CD4-positive, alpha-beta memory T cell (primary cell): ENCODE measurements at places on chromosomes 2 and 18. TPM values are rescaled to one million over a fixed set of nuclear protein-coding genes. Genes with fewer than 3 reads are reported as not detected.

SCTR gene
- total RNA-seq = not detected

AGXT gene
- total RNA-seq = not detected

FAM110C gene
- 2.1 TPM for total RNA-seq

DPP10 gene
- not detected for total RNA-seq

DLGAP1 gene
- 0.17 TPM for total RNA-seq

HJURP gene
- 0.44 TPM for total RNA-seq

AKAIN1 gene
- total RNA-seq = not detected

IL1RN gene
- total RNA-seq = 2.4 TPM

NCL gene
- 390 TPM for total RNA-seq

MAP3K19 gene
- total RNA-seq = not detected

PROKR1 gene
- not detected for total RNA-seq

ZAP70 gene
- total RNA-seq = 404 TPM

DNA sequence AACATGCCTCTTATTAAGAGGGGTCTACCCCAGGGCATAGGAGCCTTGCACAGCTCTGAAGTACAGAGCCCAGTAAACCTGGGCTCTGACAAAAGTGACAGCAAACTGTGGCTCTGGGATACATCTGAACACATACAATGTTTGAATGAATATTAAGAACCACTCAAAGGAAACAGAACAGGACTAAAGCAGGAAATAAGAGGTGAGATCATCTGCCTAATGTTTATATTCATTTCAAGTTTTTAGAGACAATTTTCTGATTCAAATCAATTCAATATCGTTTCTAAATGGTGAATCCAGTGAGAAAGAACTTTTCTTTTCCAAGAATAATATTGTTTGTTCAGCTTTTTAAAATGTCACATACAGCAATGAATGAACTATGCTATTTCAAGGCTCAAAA lies 136.7 kb upstream of the CAVIN2 start:
- H3K27ac ChIP-seq = no peak overlapping the region
- H3K4me3 ChIP-seq = no peak overlapping the region
- no peaks in the 10 kb centered on the region for H3K36me3 ChIP-seq
- no peaks in the 10 kb centered on the region for H3K4me1 ChIP-seq

DNA sequence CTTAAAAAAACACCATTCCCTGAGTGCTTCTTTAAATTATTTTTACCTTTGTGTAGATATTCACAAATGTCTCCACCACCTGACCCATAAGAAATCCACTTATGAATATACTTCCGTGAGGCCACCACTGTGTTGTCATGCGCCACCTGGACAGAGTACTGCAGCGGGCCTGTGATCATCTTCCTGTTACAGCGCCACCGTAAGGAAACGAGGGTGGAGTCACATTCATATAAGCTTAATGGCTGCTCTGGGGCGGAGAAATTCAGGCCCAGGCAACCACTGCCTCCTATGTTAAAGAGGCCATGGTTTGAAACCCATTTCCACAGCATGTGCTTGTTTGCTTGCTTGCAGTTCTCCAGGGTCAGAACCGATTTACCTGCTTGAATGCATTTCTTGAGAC lies 17.7 kb downstream of the PLA2R1 start:
- no peak for DNase-seq
- no peaks in the 10 kb centered on the region for H3K36me3 ChIP-seq
- no peaks in the 10 kb centered on the region for H3K4me1 ChIP-seq
- no peak overlapping the region for H3K4me3 ChIP-seq

- H3K27me3 ChIP-seq = no peaks in the 10 kb centered on the region
- no peak overlapping the region for H3K4me3 ChIP-seq
- peaks cover 14% of the 10 kb centered on the region for H3K36me3 ChIP-seq
These were observed 50.6 kb downstream of the TTC21B start for GRCh38 chr2:165902934-165903333.

GRCh38 chr18:12336171-12336613 lies 28.2 kb downstream of the TUBB6 start:
- H3K4me1 ChIP-seq = no peaks in the 10 kb centered on the region
- peaks cover 22% of the 10 kb centered on the region for H3K36me3 ChIP-seq
- no peak overlapping the region for H3K4me3 ChIP-seq
- H3K27ac ChIP-seq = no peak overlapping the region
- no peaks in the 10 kb centered on the region for H3K27me3 ChIP-seq
- no peak for DNase-seq

DNA sequence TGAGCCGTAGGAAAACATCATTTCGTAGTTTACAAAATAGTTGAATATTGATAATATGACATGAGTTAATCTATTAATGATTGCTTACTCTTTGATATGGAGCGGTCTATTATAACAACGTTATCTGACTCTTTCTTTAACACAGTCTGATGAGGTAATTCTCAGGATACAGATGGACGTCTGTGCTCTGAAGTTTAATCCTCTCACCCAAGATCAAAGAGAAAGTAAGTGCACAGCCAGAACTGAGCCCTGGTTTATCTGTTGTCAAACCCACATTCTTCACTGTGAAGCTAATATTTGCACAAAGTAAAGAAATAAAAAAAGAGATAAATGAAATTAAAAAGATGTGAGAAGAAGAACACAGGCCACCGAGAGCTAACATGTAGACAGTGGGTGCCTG lies 190.9 kb upstream of the COPS8 start:
- H3K4me3 ChIP-seq = no peak overlapping the region
- no peaks in the 10 kb centered on the region for H3K4me1 ChIP-seq
- no peak for DNase-seq
- H3K27me3 ChIP-seq = no peaks in the 10 kb centered on the region
- H3K27ac ChIP-seq = no peak overlapping the region

DNA sequence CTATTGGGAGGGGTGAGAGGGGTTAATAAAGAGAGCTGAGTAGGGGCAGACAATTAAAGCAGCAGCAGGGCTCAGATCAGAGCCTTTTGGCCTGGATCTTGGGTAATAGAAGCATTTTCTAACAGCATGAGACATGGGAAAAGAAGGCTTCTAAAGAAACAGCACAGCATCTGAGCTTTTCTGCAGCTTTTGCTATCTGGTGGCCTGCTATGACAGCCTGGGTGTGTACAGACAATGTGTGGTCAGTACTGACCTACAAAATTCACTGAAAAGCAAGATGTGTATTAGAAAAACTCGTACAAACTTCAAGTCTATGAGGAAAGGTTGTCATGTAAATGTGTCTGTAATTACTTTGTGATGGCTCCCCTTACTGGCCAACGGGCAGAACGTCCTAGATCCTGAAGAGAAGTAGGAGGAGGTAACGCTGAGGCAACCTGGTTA lies 95.6 kb downstream of the GALNT3 start:
- no peak for DNase-seq
- no peaks in the 10 kb centered on the region for H3K4me1 ChIP-seq

- no peaks in the 10 kb centered on the region for H3K36me3 ChIP-seq
- no peak overlapping the region for H3K4me3 ChIP-seq
- no peaks in the 10 kb centered on the region for H3K27me3 ChIP-seq
These were observed 608.0 kb downstream of the SUCLG1 start for GRCh38 chr2:83851066-83851465.

GRCh38 chr2:159349674-159350299 lies 63.3 kb upstream of the WDSUB1 start:
- no peak for DNase-seq
- H3K4me1 ChIP-seq = no peaks in the 10 kb centered on the region
- H3K27me3 ChIP-seq = no peaks in the 10 kb centered on the region
- H3K36me3 ChIP-seq = no peaks in the 10 kb centered on the region
- no peak overlapping the region for H3K27ac ChIP-seq
- no peak overlapping the region for H3K4me3 ChIP-seq

DNA sequence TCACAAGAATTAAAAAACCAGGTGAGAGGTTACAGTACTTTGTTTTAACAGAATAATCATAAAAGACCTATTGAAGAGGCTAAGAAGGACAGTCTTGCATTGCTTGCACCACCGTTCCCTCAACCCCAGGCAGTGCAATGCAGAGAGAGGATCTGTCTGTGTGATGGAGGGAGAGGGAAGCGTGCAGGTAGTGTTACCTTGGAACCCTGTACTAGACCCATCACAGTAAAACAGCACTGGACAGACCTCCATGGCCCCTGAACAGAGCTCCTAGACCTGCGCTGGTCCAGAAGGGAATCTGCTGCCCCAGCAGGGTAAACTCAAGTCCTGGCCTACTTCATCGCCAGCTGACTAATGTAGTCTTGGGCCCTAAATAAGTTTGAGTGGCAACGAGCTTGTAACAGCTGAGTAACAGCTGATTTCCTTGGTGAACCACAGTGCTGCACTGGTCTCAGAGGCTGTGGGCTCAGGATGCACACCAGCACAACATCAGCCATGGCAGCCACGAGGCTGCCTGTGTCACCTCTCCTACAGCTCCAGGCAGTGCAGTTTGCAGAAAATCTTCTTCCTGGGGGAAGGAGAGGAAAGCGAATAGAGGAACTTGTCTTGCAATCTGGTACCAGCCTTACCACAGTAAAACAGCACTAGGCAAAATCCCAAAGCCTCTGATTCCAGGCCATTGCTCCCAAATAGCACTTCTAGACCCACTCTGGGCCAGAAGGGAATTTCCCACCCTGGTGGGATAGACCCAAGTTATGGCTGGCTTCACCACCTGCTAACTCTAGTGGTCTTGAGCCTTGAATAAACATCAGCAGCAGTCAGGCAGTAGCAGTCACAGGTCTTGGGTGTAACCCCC lies 417.2 kb downstream of the CDH7 start:
- H3K4me1 ChIP-seq = no peaks in the 10 kb centered on the region
- no peak for DNase-seq
- H3K4me3 ChIP-seq = no peak overlapping the region
- no peaks in the 10 kb centered on the region for H3K36me3 ChIP-seq
- no peaks in the 10 kb centered on the region for H3K27me3 ChIP-seq

GRCh38 chr2:64322433-64322832 lies 131.5 kb upstream of the LGALSL start:
- DNase-seq = no peak
- H3K36me3 ChIP-seq = no peaks in the 10 kb centered on the region
- H3K4me3 ChIP-seq = no peak overlapping the region
- H3K4me1 ChIP-seq = peaks cover 39% of the 10 kb centered on the region
- no peak overlapping the region for H3K27ac ChIP-seq
- no peaks in the 10 kb centered on the region for H3K27me3 ChIP-seq
